ENCODE measurements at places on chromosomes 3 and 15.

GRCh38 chr3:99730870-99731269, 86.8 kb upstream of the CMSS1 start:
- no peak for DNase-seq

GRCh38 chr3:13406190-13406589, 13.9 kb downstream of the NUP210 start:
- no peak for DNase-seq

- DNase-seq, result no peak
These were observed 30.7 kb downstream of the CHD2 start for GRCh38 chr15:92930776-92931175.

- DNase-seq, result no peak
These were observed 41.1 kb downstream of the VGLL3 start for GRCh38 chr3:86949850-86950249.

GRCh38 chr3:13676356-13677017, 127.6 kb downstream of the FBLN2 start:
- DNase-seq, result no peak

DNA sequence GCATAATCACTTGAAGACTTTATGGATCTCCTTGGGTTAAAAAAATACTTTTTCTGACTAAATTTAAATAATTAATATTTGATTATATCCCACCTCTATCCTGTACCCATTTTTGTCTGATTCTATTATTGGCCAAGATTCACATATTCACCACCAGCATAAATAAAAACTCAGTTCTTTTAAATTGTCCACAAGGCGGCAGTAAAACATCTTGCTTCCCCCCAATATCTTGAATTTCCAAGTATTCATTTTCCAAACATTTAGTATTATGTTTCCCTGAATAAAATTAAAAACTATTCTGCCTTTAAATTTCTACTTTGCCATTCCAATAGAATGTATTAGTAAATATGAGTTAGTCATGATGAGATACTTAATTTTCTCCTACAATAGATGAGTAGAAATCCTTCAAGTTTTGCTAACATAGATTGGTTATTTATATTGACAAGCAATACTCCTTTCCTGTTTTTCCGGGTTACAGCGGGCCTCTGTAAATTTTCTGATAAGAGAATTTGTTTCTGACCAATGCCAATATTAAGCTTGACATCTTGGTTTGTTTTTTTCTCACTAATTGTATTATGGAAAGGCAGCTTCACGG, 218.7 kb upstream of the MDFIC2 start:
- no peak for DNase-seq

GRCh38 chr3:114214542-114215341, 22.6 kb downstream of the ZNF80 start:
- no peak for DNase-seq

DNA sequence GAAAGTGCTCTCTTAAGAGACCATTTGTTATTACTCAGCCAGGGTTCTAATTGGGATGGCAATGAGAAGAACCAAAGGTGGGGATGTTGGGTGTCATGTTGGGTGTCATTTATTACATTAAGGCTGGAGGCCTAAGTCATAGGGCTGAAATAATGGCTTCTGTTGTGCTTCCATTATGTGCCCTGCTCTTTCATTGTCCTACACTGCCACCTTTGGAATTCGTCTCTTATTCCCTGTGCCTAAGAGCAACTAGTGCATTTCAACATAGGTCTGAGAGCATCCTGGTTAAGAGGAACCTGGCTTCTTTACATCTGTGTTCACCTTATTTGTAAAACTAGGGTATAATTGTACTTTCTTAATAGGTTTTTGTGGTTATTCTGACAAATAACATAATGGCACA, 32.2 kb downstream of the RIOX2 start:
- DNase-seq, result no peak

DNA sequence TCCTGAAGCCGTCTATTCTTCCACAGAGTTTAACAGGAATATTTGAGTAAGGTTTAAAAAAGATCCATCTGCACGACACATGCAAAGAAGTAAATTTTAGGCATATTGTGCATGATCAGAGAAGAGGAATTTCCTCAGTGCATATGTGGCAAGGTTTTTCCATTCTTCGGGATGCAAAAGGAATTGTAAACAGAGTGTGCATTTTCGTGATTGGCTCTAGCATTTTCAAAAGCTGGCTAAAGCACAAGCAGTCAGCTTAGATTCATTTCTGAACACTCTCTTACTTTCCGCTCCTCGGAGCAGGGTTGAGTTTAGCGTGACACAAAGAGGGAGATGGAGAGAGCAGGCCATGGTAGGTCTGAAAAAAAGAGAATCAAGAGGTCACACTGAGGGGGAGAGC, 128.2 kb downstream of the ADAMTS9 start:
- no peak for DNase-seq

- DNase-seq, result no peak
These were observed 433.4 kb upstream of the GBE1 start for GRCh38 chr3:82194870-82195269.

DNA sequence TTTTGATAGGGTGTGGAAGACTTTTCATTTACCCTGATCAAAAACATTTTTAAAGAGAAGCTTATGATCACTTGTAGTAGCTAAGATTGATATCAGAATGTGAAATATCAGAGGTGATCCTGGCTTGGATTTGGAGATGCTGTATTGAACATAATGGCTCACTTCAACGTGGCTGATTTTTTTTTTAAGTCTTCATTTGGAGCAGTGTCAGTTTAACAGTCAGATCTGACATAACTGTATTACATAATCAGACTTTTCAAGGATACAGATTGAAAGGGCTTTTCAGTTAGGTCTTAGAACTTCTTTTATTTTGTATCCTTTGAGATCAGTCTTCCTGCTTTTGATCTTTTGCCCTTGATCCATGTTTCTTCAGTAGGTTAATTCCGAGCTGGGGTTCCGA, 98.5 kb downstream of the ITPR1 start:
- DNase-seq, result no peak

DNA sequence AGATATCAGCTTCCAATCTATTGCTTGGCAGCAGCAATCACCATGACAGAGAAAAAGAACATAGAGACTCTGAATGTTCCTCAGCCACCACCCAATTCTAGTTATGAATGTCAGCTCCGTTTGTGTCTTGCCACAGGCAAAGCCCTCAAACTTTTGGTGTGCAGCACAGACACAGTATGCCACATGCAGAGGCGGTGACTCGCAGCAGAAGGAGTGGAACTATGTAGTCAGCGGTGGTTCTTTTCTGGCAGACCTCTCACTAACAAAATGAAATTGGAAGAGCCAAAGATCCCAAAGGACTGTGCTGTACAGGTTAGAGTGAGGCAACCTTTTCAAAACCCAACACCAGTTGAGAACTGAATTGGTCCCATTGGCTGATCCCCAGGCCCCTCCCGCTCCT, 220.9 kb downstream of the SLC9A9 start:
- DNase-seq, result no peak

DNA sequence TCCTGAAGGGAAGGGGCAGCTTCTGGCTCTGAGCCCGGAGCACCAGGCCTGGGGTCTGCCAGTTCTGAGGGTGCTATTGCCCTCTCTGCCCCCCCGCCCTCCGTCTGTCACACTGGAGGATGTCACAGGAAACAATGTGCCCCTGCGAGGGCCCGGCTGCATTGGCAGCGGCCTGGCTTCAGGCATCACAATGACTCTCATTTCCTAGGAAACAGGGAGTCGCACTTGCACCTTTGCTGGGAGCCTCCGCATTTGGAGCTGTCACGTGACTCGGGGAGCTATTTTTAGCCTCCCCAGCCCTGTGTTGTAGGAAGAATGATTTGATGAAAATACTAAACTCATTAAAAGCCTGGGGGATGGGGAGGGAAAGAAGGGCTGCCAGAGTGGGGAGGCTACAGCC, 518.9 kb downstream of the SHQ1 start:
- DNase-seq, result no peak

DNA sequence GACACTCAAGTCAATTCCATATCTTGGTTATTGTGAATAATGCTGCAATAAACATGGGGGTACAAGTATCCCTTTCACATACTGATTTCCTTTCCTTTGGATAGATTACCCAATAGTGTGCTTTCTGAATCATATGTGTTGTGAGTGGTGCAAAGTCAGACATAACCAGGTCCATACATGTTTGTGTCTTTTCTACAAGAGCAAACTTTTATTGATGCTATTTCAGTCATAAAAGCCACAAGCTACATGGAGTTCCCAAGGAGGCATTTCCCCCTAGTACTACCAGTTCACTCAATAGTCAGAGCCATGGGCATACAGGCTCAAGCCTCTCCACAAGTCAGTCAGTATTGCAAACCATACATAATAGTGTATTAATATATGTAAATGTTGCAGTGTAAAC, 10.1 kb downstream of the CEP63 start:
- no peak for DNase-seq

- no peak for DNase-seq
These were observed 71.1 kb upstream of the BLM start for GRCh38 chr15:90645873-90646575.

GRCh38 chr15:64748251-64748650, 27.1 kb downstream of the RBPMS2 start:
- no peak for DNase-seq

DNA sequence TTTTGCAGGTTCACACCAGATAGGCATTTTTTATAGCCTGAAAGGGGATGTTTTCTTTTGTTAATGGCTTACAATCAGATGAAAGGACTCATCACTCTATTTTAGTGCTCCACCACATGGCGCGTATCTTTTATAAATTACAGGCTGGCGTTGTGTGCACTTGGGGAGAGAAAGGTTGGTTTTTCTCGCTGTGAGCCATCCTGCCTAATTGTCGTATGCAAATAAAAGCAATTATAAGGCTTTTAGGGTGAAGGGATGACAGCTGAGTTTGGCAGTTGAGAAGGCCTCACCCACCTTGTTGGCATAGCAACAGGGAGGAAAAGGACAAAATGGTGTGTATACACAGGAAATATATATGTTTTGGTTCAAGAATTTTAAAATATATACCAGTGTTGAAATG, 268.0 kb downstream of the NR2F2 start:
- no peak for DNase-seq

DNA sequence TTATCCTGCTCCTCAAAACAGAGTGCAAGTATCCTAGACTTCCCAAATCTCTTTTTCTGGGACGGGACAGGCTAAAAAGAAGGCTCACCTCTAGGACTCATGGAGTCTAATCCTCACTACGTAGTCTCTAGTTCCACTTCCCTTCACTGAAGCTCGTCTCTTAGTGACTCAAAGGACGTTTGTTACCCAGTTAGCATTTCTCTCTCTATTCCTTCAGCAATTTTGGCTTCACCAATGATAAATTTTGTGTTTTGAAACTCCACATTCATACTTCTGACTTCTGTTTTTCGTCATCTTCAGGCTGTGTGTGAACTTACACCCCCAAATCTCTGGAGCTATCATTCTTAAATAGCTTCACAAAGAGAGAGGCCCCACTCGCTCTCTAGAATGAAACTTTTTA, 627.1 kb downstream of the NAALADL2 start:
- no peak for DNase-seq

- DNase-seq, result peak; percentile 25
These were observed 267.5 kb upstream of the CHRM5 start for GRCh38 chr15:33700695-33701303.

DNA sequence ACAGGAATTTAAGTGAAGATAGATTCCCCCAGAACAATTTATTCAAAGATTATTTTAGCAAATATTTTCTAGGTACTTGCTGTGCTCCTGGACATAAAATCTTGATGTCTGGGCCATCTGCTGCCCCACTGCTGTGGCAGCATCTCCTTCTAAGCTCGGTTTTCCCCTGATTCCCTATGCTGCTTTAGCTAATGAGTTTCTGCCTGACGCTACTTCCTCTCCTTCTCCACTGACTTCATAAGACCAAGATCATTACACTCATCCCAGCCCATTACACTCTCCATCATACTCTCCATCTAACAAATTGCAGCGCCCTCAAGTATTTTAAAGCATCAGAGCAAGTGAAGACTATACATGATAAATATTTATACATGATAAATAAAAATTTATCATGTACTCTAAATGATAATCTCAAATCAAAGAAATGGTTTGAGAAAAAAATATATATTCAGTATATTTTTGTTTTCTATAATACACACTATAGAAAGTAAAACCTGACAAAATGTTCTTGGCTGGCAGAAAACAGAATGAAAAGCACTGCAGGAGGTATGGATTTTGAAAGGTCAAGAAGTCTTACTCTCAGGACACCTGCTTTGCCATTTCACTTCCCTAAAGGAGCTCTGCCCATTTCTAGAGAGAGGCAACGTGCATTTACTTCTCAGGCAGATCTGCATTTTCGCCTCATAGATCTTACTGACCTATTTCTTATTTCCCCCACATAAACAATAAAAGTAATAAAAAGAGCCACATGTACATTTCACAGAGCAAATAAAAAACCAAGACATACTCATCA, 232.0 kb downstream of the KCNMB2 start:
- no peak for DNase-seq

DNA sequence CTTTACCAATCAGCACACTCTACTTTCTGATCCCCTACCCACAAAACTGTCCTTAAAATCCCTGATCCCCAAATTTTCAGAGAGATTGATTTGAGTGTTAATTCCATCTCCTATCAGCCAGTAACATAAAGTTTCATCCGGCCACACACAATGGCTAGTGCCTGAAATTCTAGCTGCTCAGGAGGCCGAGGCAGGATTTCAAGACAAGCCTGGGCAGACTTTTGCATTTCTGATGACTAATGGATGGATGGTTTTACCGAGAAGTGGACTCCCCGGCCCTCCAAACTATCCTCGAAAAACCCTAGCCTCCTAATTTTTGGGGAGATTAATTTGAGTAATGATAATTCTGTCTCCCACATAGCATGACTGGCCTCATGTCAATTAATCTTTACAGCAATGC, 269.8 kb upstream of the POU1F1 start:
- DNase-seq, result no peak

- DNase-seq, result no peak
These were observed 133.4 kb upstream of the ZBTB20 start for GRCh38 chr3:115280506-115280905.

- no peak for DNase-seq
These were observed 294.6 kb upstream of the DPPA4 start for GRCh38 chr3:109631897-109632296.

DNA sequence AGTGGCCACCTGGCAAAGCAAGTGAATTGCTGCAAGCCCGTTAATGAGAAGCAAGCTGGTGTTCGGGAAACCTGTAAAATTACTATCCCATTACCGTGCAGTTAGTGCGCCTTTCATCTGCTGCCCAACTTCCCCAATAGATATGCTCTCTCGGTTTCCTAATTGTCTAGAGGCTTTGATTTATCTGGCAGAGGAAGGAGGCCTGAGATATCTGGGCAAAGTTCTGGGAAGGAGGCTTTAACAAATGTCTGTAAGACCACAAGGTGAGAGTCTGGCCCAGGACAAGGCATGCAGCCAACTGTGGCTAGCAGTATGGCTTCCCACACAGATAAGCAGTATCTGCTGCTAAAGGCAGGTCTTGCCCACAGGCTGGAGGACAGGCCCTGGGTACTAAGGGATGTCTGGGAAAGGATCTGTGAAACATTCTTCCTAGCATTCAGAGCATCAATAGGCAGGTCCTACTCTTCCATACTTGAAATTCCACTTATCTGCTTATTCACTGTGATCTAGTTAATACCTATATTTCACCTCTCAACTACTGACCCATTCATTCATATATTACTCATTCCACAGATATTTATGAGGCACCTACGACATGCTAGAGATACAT, 130.0 kb upstream of the SLC2A2 start:
- no peak for DNase-seq

- peak; percentile 78 for DNase-seq
These were observed 31.6 kb downstream of the MLH1 start for GRCh38 chr3:37024820-37025405.
